ENCODE measurements at places on chromosomes 7 and 10.

DNA sequence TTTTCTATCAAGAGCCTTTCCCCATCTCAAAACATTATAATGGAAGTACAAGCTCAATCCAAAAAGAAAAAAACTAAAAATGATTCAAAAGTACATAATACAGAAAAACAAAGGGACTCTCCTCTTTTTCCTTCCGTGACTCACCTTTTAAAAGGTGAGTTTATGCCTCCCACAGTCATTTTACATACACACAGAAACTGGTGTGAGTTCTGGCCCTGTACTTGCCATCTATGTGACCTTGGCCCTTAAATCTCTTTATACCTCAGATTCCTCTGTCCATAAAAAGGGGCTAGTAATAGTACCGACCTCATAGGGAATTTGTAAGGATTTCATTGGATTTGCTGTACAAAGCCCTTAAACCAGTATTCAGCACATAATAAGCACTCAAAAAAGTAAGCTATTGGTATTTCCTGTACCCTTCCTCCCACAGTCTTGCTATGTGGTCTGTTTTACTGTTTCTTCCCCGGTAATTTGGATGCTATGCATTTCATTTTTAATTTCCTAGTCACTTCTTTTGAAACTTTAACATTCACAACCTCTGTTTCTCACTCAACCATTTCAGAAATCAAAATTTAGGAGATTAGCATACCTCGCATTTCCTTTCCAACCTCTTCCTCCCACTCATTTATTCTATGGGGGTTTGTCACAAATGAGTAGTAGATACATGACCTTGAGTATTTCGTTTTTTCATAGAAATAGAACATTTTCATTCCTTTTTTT, 39.0 kb downstream of the STK17A start:
- no peak for DNase-seq
- H3K27me3 ChIP-seq: no peaks in the 10 kb centered on the region
- peaks cover 43% of the 10 kb centered on the region for H3K36me3 ChIP-seq

DNA sequence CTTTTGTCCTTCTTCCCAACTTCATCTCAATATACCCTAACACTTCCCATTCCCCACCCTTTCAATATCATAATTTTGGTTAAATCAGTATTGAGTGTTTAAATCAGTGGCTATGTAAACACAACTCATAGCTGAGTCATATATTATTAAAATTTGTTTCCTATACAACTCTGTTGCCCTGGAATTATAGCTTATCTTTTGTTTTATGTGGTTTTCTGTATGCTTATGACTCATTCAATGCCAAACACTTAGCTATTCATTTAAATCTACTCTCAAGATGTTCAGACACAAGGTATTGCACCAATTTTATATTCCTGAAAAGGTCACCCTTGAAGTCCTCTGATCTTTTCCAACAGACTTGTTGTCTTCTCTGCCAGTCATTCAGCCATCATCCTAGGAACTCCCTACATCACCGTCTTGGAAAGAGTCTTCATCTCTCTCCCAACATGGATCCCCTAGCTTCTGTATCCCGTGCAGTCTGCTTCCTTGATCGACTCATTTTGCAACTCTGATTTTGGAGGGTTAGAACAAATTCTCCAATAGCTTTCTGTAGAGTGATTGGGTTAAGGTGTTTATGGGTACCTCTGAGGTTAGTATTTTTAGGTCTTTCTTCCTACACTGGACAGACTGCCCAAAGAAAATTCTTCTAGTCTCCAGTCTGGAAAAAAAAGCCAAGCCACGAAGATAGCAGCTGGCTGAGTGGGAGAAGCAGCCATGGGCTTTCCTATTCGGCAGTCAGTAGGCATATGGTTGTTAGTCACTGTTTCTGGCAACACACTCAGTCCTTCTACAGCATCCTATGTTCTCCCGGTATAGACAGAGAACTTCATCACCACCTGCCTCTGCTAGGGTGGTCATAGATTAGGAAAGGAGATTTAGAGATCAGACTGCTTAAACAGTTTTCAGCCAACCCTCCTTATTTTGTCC, 102.1 kb downstream of the CRPPA start:
- no peaks in the 10 kb centered on the region for H3K4me1 ChIP-seq
- no peak overlapping the region for H3K27ac ChIP-seq
- no peak for DNase-seq
- no peaks in the 10 kb centered on the region for H3K27me3 ChIP-seq

GRCh38 chr7:1321411-1322239, 89.0 kb downstream of the UNCX start:
- peaks cover 14% of the 10 kb centered on the region for H3K27me3 ChIP-seq
- no peak overlapping the region for H3K4me3 ChIP-seq
- no peak overlapping the region for H3K27ac ChIP-seq
- H3K4me1 ChIP-seq: no peaks in the 10 kb centered on the region

DNA sequence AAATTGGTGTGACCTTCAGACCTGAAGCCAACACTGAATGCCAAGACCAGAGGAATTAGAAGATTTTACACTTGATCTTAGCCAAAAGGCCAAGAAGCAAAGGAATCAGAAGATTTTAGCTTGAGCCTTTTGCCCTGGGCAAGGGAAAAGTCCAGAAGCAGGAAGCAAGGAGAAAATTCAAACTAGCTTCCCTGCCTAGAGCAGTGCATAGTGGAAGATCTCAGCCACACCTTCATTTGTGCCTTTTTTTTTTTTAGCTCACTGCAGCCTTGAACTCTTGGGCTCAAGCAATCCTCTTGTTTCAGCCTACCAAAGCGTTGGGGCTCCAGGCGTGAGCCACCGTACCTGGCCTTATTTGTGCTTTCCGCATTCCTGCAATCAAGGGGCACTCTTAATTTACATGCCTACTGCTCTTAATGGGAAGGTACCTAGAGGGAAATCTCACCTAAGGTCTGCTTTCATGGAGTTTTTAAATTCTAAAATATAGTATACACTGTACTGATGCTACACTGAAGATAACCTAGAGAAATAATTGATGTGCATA, 8.3 kb upstream of the PIP4K2A start:
- DNase-seq: no peak
- peak overlapping the region; percentile 78 for H3K4me3 ChIP-seq
- H3K4me1 ChIP-seq: peaks cover 37% of the 10 kb centered on the region
- H3K27me3 ChIP-seq: peaks cover 8% of the 10 kb centered on the region
- peak overlapping the region; percentile 92 for H3K27ac ChIP-seq

GRCh38 chr10:17075533-17076359, 53.9 kb downstream of the CUBN start:
- H3K36me3 ChIP-seq: peaks cover 3% of the 10 kb centered on the region
- H3K27ac ChIP-seq: no peak overlapping the region
- no peak for DNase-seq
- H3K4me1 ChIP-seq: no peaks in the 10 kb centered on the region
- H3K4me3 ChIP-seq: no peak overlapping the region

DNA sequence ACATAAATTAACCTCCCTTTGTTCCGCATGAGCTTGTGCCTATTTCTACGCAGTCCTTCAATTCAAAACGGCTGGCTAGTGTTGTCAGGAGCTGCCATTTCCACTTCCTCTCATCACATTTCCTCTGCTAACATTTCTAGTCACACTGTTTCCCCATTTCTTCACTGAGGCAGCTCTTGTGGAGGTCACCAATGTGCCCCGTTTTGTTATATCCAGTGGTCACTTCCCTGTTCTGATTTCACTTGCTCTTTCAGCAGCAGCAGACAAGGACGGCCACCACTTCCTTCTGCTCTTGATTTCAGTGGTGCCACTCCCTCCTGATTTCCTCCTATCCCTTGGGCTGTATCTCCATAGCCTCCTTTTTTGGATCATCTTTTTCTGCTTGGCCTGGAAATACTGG, 64.8 kb upstream of the SEC61G start:
- H3K36me3 ChIP-seq: no peaks in the 10 kb centered on the region
- no peak overlapping the region for H3K4me3 ChIP-seq
- H3K27ac ChIP-seq: no peak overlapping the region
- H3K4me1 ChIP-seq: peaks cover 3% of the 10 kb centered on the region
- peaks cover 6% of the 10 kb centered on the region for H3K27me3 ChIP-seq

All from stimulated activated naive B cell treated with anti-CD40 and anti-IgM and Interleukin-4, amounts not matched to agents 10 μg/mL and 1 μg/mL and 100 μg/mL, for 72 hours (primary cell).